Colonic mucosa (tissue), 4 donors: ENCODE measurements at places on chromosomes 1 and 21.
A peak's percentile ranks its signal among the peaks of the same experiment; 100 is the strongest.

- DNase-seq = no peak
Measured at GRCh38 chr1:6105763-6106162, 60.1 kb downstream of the KCNAB2 start.

- DNase-seq = no peak
Measured at GRCh38 chr1:47182676-47183235, 7.1 kb downstream of the PDZK1IP1 start.

DNA sequence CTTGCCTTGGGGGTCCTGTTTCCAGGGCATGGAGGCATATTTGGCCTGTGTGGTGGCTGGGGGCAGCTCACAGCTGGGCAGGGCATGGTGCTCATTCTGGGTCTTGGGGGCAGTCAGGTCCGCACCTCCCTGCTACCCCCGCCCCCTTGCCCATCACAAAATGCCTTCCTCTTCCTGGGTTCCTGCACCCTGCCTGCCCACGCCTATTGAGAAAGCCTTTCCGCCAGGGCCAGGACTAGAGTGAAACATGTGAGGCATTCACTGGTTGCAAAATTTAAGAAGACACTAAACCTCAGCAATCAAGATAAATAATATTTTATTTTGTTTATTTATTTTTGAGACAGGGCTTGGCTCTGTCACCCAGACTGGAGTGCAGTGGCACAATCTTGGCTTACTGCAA lies 19.7 kb downstream of the PTAFR start:
- DNase-seq = no peak

- DNase-seq = peak; percentile 79
Measured at GRCh38 chr1:154760469-154760933, 109.6 kb downstream of the KCNN3 start.

DNA sequence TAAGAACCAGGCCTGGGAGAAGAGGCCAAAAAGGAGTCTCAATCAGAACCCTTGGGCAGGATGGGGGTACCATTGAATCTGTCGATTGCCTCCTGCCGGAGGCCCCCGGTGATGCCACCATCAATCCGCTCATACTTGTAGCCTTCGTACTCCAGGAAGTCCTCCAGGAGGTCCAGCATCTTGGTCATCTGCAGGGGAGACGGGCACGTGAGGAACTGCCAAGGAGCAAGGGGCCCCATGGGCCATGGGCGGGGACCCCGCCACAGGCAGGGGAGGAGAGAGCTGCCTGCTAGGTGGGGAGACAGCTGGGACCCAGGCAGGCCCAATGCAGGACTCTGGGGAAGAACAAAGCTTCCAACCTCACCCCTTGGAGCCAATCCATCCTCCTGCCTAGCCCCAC lies 48.6 kb downstream of the CHD5 start:
- no peak for DNase-seq

GRCh38 chr1:183227422-183228346 lies 41.6 kb downstream of the LAMC2 start:
- DNase-seq = peak; percentile 65

DNA sequence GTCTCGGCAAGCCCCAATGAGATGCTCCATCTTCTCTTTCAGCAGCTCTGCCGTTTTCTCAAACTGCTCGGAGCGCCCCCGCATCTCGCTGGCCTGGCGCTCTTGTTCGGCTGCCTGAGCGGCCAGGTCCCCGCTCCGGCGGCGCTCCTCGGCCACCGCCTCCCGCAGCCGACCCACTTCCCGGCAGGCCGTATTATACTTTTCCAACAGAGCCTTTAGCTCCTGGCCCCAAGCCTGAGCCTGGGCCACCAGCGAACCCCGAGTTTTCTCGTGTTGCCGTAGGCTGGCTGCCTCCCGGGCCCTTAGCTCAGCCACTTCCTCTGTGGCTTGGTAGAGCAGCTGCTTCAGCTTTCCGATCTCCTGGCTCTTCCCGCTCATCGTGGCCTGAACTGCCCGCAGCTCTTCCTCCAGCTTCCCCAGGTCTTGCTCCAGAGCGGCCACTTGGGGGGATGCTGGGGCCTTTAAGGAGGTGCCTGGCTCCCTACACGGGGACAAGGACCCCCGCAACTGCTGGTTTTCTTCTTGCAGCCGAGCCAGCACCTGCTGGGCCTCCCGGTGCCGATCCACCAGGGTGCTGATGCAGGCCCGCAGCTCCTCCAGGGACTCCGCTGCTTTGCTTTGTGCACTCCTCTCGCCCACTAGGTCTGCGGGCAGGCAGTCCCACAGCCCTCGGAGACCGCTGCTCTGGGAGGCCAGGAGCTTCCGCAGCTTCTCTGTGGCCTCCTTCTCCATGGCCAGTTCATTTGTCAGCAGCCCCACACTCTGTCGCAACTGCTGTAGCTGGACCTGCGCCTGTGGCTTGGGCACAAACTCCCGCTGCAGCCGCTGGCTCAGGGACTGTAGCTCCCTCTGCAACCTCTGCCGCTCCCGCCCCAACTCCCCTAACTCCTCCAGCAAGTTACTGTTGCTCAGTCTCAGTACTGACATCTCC lies 13.4 kb upstream of the PIAS3 start:
- peak; percentile 31 for DNase-seq

- DNase-seq = no peak
Measured at GRCh38 chr1:78155121-78155520, 109.4 kb downstream of the GIPC2 start.

GRCh38 chr1:156376146-156376545 lies 7.1 kb downstream of the RHBG start:
- no peak for DNase-seq

- no peak for DNase-seq
Measured at GRCh38 chr1:21058035-21058793, 118.5 kb downstream of the EIF4G3 start.

DNA sequence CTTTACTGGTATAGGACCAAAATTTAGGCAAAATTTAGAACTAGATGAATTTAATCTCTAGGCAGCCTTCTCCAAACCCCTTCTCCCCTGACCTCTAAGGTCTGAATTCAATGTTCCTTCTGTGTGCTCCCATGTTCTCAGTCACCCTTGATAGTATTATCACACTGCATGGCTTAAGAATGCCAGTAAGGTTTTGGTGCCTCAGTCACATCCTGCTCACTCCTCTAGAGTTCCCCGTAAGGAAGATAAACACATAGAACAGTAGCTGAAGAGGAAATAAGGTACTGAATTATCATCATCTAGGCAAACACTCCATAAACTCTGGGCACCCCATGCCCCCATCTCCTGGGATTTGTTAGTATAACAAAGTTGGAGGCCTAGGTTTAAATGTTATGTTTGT lies 18.2 kb downstream of the PRRX1 start:
- no peak for DNase-seq

DNA sequence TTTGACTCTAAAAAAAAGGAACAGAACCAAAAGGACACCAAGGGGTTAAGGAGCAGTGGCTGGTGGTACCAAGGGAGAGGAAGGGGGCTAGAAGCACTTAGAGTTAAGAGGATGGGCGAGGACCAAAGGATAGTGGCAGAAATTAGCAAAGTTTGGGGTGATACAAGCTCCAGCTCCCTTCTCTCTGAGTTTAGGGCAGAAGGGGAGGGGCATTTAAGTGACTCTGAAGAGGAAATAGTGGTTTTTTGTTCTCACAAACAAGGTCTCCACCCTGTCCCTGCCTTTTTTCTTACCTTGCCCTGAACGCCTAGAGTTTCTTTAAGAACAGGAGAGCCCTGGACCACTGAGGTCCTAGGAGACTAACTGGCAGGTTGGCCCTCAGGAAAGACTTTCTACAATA lies 3.3 kb downstream of the CDC42SE1 start:
- peak; percentile 32 for DNase-seq

GRCh38 chr21:31931644-31932469 lies 59.0 kb downstream of the HUNK start:
- no peak for DNase-seq

DNA sequence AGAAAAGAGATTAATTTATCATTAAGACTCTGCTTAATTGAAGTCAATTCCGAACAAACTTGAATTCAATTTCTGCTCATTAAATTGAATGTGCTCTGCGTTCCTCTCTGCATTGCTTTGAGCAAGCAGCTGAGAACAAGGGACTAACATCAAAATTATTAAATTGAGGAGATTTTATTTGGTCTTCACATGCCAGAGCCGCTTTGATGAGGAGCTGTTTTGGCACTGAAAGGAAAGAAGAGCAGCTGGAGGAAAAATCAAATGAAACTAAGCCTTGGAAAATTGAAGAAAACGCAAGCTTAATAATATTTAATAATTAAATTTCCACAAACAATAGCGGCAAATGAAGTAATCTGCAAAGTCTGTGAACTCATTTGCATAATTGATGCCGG lies 222.0 kb upstream of the PKN2 start:
- DNase-seq = no peak

- DNase-seq = no peak
Measured at GRCh38 chr21:18335651-18336236, 67.8 kb downstream of the TMPRSS15 start.
